ENCODE measurements at places on chromosomes 12 and 14.

GRCh38 chr12:22527999-22528398 lies 16.3 kb downstream of the C2CD5 start:
- no peak for DNase-seq

GRCh38 chr12:107593713-107594381 lies 91.8 kb upstream of the PWP1 start:
- DNase-seq, result no peak

GRCh38 chr12:60752589-60752988 lies 1156.8 kb downstream of the SLC16A7 start:
- DNase-seq, result no peak

GRCh38 chr14:25522116-25522515 lies 472.2 kb upstream of the STXBP6 start:
- DNase-seq, result no peak

DNA sequence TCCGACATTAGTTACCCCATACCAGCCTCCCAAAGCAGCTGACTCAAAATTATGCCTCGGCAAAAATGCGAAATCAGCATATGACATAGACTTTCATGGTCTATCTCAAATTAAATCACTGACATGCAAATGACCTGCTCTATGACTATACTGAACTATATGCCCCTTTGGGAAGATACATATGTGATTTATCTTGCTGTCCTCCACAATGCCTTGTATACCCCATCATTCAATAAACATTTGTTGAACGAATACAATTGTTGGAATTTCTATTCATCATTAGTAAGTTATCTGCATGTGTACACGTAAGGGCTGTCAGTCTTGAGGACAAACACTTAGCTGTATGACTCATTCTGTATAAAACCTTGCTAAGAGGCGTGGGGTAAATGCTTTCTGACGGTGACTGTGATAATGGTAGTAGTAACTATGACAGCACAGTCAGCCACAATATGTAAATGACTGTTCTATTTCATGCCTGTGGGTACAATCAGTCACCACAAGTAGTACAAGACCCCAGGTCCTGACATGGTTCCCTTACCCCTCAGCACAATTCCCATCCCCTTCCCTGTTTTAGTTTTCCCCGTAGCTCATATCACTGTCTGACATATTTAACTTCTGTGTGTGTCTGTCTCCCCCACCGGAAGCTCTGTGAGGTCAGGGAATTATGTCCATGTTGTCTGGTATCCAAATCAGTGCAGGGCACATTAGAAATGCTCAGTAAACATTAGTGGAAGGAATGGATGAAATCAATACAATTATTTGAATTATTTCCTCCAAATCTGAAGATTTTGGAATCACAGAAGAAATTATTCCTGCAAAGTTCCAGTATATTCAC lies 42.8 kb downstream of the STXBP6 start:
- DNase-seq, result no peak

DNA sequence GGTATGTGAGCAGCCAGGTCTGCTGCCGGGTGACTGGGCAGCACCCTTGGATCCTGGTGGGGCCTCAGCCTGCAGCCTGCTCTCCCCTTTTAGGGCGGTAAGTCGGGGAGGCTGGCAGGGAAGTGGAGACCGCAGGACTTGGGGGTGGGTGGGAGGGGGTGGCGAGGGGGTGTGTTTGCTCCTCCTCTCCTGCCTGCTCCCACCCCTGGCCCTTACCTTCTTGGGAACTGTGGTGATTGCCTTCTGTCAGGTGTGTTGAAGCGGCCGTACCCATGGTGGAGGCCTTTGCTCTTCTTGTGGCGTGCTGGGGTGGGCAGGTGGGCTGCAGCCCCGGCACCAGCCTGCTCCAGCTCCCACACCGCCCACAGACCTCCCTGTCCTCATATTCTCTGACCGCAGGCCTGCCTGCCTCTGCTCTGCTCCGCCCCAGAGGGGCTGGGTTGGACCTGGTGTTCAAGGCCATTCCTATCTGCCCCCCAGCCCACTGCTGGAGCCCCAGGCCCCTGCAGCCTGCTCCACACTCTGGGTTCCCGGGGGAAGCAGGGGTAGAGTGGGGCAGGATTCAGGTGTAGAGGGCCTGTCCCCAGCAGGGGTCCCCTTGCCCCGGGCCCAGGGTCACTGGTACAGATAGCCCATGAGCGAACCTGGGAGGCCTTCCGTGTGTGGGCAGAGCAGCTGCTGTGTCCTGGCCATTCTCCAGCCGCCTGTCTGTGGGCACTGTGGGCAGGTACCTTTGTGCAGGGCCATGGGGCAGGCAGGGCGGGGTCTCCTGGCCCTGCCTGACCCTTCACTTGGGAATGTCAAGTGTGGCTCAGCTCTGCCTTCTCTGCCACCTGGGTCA lies 5.2 kb downstream of the TEDC1 start:
- DNase-seq, result no peak
